Immature natural killer cell (primary cell): ENCODE measurements at places on chromosomes 2 and 18.

DNA sequence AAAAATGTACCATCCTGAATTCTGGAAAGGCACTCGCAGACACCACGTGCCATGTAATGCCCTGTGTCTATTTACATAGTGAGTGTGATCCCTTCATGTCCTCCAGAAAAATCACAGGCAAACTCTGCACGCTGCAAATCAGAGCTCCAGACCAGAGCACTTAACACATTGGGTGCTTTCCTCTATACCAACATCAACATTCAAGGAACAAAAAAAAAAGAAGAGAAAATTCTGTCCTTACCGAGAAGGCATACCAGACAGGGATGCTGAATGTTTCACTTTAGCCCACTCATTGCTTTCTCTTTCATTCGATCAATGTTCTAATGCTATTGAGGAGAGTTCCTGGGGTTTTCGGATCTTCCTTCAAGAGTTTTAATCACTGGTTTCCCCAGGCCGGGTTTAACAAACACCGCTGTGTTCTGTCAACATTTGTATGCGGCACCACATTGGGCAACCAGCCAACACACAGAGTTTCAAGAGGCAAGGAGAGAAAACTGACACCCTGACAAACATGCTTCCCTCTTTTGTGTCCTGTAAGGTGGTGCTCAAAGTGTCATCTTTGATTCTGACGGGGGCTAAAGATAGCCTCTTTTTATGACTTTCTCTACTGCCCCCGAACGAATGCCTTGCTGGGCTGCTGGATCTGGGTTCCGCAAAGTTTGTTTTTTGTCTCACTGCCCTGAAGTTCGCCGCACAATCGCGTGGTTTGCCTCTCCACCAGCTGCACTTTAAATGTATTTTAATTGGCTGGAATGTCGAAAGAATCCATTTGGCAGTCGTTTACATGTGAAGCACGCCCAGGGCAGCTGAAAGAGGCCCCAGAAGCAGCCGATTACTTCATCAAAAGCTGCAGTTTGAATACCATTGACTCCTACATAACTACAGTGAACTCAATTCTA, 106.4 kb upstream of the NCKAP5 start:
- DNase-seq = no peak

DNA sequence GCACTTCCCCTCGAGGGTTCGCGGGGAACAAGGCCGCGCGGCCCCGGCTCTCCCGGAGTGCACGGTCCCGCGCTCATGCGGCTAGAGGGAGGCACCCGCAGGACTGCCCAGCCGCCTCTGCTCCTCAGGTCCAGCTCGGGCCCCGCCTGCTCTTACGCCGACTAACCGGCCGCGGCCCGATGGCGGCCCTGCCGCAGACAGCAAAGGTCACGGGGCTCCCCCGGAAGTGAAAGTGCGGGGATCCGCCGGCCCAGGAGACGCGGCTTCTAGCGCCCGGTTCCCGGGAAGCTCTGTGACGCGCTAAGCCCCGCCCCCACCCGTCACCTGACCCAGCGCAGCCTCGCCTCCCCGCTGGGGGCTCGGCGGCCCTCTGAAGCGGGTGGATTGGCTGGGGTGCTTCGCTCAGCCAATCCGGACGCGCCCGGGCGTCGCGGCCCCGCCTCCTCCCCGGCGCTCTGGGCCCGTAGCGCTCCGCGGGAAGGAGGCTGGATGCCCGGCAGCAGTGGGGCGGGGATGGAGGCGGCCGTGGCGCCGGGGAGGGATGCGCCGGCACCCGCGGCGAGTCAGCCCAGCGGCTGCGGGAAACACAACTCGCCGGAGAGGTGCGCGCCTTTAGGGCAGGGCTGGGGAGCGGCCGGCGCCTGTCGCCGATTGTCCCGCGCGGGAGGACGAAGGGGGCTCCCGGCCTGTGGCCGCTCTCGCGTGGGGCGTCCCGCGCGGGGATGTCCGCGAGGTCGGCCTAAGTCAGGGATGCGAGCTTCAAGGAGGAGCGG, at the start of gene SCLY:
SCLY (plus strand) TSS at position 460 of the 773 bp plus-strand sequence; CDS start at position 514, 54 bp downstream.
- DNase-seq = peak; percentile 94

GRCh38 chr2:10062931-10063365, 17.3 kb downstream of the CYS1 start:
- no peak for DNase-seq

GRCh38 chr2:226865273-226865672, 29.4 kb downstream of the RHBDD1 start:
- no peak for DNase-seq

GRCh38 chr18:12998332-12999060, 7.3 kb downstream of the CEP192 start:
- DNase-seq = no peak

GRCh38 chr18:32771169-32771751, 1.6 kb downstream of the KLHL14 start:
- no peak for DNase-seq

- no peak for DNase-seq
Measured at GRCh38 chr2:150466741-150467620, 20.5 kb downstream of the RND3 start.

- DNase-seq = no peak
Measured at GRCh38 chr18:55289048-55289447, 298.9 kb downstream of the TCF4 start.
